ENCODE measurements at places on chromosomes 4 and X. TPM values are rescaled to one million over a fixed set of nuclear protein-coding genes. Genes with fewer than 3 reads are reported as not detected.

DNA sequence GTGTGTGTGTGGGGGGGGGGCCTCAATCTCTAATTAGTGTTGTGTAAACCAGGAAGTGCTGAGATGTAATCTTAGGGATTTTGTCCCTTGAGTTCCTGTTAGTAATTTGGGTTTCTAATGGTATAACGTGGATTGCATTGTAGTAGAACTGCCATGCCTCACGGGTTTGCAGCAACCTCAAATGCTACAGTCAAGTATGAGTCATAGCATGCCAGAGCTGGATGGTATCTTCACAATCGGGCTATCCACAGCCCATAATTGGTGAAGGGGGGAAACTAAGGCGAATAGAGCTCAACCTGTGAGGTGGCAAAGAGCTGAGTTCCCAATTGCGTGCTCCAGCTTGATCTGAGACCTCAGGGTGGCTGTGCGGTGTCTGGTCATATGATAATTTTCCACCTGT, 2.2 kb upstream of the FMR1NB start:
- DNase-seq = no peak

GRCh38 chrX:12903646-12904045, 2.8 kb upstream of the TLR8 start:
- no peak for DNase-seq

The XKRX gene
- not detected for polyA plus RNA-seq

The BCAP31 gene
- 164 TPM for polyA plus RNA-seq

All from heart right ventricle (tissue), 16 donors.